ENCODE measurements at places on chromosomes 16 and 17. TPM values are rescaled to one million over a fixed set of nuclear protein-coding genes. Genes with fewer than 3 reads are reported as not detected.

GRCh38 chr16:4009177-4009576 is 107.1 kb downstream of the ADCY9 start:
- DNase-seq = no peak

GRCh38 chr17:2202302-2202995 is 101.1 kb downstream of the SMG6 start:
- DNase-seq = no peak

DNA sequence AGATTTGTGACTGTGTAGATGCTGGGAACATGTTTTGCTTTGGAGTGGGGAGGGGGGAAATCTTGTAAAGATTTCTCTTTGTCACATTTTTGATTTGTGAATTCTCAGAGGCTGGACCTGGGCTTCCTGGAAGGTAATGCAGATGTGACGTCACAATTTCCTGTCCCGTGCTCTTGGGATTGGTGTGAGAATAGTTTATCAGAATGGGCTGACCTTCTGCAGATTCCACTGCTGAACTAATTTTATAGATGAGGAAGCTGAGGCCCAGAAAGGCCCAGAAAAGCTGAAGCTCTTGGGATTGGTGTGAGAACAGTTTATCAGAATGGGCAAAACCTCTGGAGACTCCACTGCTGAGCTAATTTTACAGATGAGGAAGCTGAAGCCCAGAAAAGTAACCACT is 34.0 kb downstream of the HS3ST3B1 start:
- DNase-seq = no peak

The PPL gene
- 33.1 TPM for polyA plus RNA-seq

The DPEP1 gene
- 7.0 TPM for polyA plus RNA-seq

The CSH2 gene
- polyA plus RNA-seq = 0.88 TPM

The KRTAP9-8 gene
- not detected for polyA plus RNA-seq
